ENCODE measurements at places on chromosomes 11 and 22. TPM values are rescaled to one million over a fixed set of nuclear protein-coding genes. Genes with fewer than 3 reads are reported as not detected.

The MMP8 gene
- not detected for total RNA-seq

The ANO1 gene
- total RNA-seq: not detected

- peaks cover 9% of the 10 kb centered on the region for H3K4me1 ChIP-seq
- H3K4me3 ChIP-seq: no peak overlapping the region
- peaks cover 16% of the 10 kb centered on the region for H3K27me3 ChIP-seq
- no peak overlapping the region for H3K27ac ChIP-seq
Observed at GRCh38 chr11:34216706-34217105, 111.3 kb downstream of the NAT10 start.

- DNase-seq: no peak
- H3K27ac ChIP-seq: no peak overlapping the region
- no peak overlapping the region for H3K4me3 ChIP-seq
- no peaks in the 10 kb centered on the region for H3K36me3 ChIP-seq
Observed at GRCh38 chr11:86623041-86623621, 49.3 kb downstream of the ME3 start.

- no peak overlapping the region for H3K27ac ChIP-seq
- H3K4me3 ChIP-seq: no peak overlapping the region
- peaks cover 32% of the 10 kb centered on the region for H3K27me3 ChIP-seq
- peak; percentile 12 for DNase-seq
- peaks cover 6% of the 10 kb centered on the region for H3K4me1 ChIP-seq
- no peaks in the 10 kb centered on the region for H3K36me3 ChIP-seq
Observed at GRCh38 chr22:23574877-23575276, 5.2 kb downstream of the IGLL1 start.

- peaks cover 2% of the 10 kb centered on the region for H3K36me3 ChIP-seq
- H3K27ac ChIP-seq: no peak overlapping the region
- H3K27me3 ChIP-seq: no peaks in the 10 kb centered on the region
- H3K4me3 ChIP-seq: no peak overlapping the region
- no peak for DNase-seq
Observed at GRCh38 chr22:19959043-19959586, 17.5 kb upstream of the TXNRD2 start.

GRCh38 chr11:125910226-125910849, 6.0 kb downstream of the DDX25 start:
- no peak for DNase-seq
- H3K27me3 ChIP-seq: peaks cover 25% of the 10 kb centered on the region
- H3K36me3 ChIP-seq: no peaks in the 10 kb centered on the region
